ENCODE measurements at places on chromosomes 4 and X.

DNA sequence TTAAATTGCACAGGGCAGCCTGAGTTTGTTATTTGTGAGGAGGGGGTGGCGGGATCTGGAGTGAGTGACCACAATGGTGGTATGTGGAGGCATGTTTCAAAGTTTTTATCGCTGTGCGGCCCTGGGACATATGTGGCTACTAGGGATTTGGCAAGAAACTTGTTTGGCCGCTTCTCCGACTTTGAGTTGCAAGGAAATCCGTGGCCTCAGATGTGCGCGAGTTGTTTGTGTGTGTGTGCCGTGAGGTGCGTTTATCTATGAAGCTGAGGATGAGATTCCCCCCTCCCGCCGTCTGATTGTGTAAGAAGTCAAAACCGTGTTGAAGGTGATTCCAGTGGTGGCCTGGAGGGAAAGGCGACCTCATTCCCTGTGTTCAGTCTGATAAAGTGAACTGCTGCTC, 1.4 kb downstream of the JADE3 start:
- peak; percentile 37 for DNase-seq

GRCh38 chrX:130906776-130907175, 3.8 kb upstream of the ENOX2 start:
- no peak for DNase-seq

- DNase-seq, result no peak
Observed at GRCh38 chr4:118337954-118338353, 14.8 kb downstream of the PRSS12 start.

DNA sequence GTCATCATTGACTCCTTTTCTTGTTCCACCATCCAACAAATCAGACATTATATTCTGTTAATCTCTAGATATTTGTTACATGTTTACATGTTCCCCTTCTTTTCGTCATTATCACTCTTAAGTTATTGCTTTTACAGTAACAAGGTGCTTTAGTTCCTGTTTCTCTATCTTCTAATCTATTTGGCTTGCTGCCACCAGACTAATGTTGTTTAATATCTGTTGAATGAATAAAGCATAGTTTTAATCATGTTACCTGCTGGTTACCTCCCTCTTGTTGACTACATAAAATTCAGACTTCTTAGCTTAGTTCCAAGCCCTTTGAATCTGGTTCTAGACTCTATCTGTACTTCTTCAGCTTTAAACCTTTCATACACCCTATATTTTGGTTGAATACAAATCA, 129.8 kb upstream of the TRIM2 start:
- DNase-seq, result no peak

DNA sequence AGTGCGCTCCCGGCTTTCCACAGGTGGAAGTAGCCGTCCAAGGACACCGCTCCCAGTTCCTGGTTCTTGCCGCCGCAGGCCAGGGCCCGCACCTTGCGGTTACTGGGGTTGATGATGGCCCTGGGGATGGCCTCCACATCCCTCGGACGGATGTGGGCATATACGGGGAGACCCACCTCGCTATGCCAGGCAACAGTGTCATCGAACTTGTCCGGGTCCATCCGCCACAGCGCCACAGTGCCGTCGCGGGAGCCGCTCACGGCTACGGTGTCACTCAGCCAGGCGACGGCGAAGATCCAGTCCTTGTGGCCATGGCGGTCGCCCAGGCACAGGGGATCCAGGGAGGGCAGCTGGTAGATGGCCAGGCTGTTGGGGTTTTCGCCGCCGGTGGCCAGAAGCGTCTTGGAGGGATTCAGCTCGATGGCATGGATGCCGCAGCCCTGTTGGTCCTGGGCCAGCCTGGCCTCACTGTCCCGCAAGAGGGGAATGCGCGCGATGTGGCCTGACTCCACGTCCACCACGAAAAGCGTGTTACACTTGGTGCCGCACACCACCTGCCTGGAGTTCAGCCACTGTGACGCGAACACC, 795 bp downstream of the DCAF12L1 start:
- no peak for DNase-seq

DNA sequence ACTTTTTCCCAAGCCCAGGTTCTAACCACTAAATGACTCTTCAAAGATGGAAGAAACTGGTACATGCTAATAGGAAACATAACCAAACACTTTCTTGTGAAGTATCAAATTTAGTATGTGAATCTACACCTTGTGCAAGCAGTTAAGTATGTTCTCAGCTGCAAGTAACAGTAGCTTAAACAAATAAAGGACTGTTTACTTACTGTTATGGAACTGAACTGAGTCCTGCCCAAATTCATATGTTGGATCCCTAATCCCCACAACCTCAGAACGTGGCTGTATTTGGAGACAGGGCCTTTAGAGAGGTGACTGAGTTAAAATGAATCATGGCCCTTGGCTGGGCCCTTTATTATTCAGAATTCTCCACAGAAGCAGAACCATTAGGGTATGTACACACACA, 178.7 kb downstream of the KDR start:
- no peak for DNase-seq

DNA sequence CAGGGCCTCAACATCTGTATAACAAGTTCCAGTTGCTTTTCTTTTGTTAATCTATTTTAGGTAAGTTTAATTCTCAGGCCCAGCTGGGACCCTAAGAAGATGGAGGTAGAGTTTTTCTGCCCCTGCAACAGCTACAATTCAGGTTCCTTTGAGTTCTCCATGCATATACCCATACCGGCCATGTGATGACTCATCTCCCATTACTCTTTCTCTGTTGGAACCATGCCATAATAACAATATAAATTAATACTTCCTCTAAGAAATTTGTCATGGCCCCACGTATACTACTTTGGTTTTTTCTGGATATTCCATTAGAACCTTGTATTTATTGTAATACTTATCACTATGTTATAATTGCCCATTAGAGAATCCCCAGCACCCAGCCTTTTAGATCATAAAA, 1.3 kb upstream of the INTU start:
- no peak for DNase-seq

DNA sequence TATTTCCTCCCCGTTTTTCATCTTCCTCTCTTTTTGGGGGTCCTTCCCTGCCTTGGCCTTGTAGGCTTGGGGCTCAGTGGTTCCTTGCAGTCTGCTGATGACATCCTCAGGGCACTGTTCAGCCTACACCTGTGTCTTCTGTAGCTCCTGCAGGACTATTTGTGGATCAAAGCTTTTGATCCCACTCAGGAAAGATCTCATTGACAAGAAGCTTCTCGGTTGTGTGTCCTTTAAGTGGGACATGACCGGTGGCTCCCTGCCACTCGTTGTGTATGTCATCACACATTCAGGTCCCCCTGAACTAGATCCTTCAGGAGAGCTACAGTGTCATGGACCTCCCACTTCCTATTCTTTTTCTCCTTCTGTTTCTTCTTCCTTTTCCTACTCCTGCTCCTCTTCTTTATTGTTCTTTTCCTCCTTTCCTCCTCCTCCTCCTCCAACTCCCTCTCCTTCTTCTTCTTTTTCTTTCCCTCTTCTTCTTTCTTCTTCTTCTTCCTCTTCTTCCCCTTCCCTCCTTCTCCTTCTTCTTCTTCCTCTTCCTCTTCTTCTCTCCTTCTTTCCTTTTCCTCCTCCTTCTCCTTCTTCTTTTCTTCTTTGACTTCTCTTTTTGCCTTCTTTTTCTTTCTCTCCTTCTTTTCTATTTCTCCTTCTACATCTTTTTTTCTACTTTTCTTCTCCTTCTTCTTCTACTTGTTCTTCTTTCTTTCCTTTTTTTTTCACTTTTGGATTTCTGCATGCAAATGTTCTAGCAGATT, 67.8 kb downstream of the NBDY start:
- DNase-seq, result no peak

GRCh38 chr4:73764513-73764912, 24.1 kb downstream of the CXCL8 start:
- DNase-seq, result no peak

GRCh38 chr4:77852892-77853495, 9.6 kb upstream of the MRPL1 start:
- no peak for DNase-seq

DNA sequence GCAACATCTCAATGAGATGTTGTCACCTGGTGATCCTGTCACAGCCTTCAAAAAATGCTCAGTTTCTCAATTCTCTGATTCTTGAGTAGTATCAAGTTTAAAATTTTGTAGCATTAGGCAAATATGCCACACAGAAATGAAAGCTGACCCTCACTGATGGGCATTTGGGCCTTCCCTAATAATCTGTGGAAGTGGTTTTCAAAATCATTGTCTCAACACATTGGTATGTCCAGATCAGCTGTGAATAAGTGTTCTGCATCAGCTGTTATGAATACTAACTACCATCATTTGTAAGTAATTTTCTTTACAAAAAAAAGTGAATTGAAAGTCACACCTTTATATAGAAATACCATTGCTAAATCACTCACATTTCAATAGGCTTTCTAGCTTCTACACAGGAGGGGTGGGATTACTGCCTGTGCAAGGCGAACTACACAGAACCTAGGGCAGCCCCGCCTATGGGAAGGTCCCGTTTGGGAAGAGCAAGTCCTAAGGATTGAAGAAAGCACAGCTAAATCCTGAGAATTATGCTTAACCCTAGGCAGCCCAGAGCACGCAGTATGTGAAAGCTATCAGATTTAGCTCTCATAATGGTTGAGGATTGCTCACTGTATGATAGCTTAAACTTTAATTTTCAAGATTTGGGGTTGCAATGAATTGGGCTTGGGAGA, 73.4 kb downstream of the GPC3 start:
- DNase-seq, result no peak

DNA sequence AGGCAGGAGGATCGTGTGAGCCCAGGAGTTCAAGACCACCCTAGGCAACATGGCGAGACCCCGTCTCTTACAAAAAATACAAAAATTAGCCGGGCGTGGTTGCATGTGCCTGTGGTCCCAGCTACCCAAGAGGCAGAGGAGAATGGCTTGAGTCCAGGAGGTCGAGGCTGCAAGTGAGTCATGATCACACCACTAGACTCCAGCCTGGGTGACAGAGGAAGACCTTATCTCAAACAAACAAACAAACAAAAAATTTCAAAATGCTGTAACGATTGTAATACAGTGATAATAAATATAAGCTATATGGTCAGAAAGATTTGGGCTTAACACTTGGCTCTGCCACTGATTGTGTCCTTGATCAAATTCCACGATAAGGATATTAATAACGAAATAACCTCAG, 24.2 kb downstream of the SLC25A4 start:
- DNase-seq, result no peak

- DNase-seq, result no peak
Observed at GRCh38 chr4:52836120-52836519, 26.0 kb upstream of the RASL11B start.

GRCh38 chrX:108025376-108025775, 19.5 kb upstream of the VSIG1 start:
- DNase-seq, result no peak

DNA sequence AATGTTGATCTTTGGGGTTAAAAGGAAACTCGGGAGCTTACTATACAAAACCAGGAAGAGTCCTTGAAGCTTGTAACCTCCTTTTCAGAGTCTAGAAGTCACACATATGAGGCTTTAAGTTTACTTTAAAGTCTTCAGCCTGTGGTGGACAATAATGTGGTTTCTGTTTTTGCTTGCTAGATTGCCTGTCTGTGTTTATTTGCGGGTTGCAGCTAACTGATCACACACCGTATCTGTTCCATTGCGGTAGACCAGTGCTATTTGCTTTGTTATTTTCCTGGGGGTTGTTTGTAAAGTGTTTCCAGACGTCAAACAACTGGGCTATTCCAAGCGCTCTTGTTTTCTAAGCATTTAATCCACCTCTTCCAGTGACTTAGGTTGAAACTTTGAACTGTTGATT, 143.0 kb upstream of the GYPA start:
- no peak for DNase-seq

DNA sequence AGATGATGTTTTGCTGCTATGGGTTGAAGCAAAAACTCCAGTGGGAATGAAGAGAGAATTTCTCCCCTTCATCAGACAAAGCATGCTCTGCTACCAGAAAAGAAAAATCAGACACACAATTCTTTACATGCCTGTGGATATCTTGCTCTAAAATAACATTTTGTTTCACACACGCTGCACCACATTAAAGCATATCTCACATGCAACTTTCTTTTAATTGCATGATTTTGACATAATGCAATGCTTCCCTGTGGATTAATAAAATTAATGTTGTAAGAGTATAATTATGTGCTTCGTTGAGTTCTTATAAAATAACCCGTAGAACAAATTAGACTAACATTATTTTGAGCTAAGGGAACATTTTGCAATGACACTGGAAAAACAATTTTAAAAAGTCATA, 2230.7 kb downstream of the PCDH7 start:
- no peak for DNase-seq

GRCh38 chr4:21872101-21872500, 76.5 kb downstream of the KCNIP4 start:
- DNase-seq, result no peak

DNA sequence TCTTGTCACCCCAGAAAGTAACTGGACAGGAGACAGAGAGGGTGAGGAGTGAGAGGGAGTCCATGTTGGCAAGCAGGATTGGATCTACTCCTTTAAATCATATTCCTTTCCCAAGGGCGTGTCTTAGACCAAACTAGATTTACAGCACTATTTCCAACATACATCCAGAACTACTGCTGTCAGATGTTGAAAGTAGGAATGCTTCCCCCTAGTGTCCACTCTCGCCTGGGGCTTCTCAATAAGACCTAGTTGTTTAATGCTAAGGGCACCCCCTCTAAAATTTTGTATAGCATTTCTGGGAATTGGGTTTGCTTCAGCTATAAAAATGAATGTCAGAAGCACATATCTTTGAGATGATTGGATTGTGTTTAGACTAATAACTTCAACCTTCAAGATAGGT, 13.3 kb downstream of the OFD1 start:
- no peak for DNase-seq

DNA sequence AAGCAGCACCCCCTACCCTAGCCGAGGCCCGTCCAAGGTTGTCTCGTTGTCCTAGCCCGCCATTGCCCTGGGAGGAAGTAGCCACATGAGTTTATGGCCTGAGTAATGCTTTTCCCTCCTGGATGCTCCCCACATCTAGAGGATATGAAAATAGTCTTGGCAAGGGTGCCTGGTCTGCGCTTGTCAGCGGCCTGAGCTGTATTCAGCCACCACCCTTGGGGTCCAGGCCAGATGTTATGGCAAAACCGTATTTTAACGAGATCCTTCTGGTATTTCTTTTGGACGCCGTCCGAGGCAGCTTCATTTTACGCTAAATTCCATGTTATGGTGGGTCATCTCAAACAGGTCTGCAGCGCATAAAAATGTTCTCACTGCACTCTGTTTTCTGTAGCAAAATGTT, 89.3 kb downstream of the GPR143 start:
- DNase-seq, result no peak

GRCh38 chr4:98318521-98318920, 57.3 kb downstream of the RAP1GDS1 start:
- no peak for DNase-seq

DNA sequence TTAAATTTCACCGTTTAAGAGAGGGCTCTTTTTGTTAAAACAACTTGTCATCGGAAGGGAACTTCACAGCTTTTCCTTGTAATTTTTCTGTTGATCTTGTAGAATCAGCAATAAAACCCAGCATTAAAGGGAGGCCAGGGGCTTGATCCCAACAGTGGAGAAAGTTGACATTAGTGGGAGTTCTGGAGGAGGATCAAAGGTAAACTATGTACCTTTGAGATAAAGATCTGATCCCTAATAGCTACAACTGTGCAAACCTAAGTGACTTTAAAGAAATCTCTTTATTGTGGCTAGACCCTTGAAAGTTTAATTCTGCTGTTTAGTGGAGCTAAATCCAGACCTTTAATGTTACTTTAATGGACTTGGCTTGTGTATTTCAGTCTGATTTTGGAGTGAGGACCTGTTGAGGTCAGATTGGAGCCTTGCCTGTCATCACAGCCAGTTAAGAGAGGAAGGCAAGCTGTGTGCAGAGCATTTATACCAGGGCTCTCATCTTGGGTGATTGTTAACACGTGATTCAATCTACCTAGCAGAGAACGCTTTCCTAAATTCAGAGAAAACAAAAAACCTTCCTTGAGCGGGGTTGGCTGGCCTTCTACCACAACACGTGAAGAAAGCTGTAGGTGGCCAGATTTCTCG, 1.7 kb downstream of the DOCK11 start:
- no peak for DNase-seq

Data from LNCaP clone FGC (cell line).